Occipital lobe (tissue), 3 donors: ENCODE measurements at places on chromosomes 5 and 9. TPM values are rescaled to one million over a fixed set of nuclear protein-coding genes. Genes with fewer than 3 reads are reported as not detected.

Gene SLIT3
- 0.78 TPM for total RNA-seq

DNA sequence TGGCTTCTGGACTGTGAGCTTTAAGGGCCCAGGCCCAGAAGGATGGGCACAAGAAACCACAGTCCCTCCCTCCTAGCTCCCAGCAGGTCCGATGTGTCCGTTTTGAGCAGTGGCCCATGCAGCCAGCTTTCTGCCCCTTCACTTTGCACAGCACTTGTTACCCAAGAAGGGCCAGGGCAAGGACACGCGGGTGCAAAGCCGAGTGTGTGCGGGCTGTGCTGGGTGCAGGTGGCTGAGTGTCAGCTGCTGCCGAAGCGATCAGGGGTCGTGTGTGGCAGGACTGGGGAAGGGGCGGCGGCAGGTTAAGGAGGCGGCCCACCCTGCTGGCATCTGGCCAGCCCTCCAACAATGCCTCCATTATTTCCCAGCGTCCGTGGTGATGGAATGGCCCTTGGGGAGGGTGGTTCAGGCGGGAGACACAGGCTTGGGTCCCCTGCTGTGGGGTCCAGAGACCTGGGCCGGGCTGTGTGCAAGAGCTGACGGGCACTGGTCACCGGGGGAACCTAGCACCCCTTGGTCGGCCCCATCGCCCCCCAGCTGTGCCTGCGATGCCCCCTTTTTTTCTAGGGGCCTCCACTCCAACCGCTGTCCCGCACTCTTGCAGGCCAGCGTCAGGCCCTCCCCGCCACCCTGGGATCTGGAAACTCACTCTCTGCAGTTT, 653 bp downstream of the LHX3 start:
- no peak for DNase-seq

Gene SEMA6A
- 24.2 TPM for total RNA-seq

DNA sequence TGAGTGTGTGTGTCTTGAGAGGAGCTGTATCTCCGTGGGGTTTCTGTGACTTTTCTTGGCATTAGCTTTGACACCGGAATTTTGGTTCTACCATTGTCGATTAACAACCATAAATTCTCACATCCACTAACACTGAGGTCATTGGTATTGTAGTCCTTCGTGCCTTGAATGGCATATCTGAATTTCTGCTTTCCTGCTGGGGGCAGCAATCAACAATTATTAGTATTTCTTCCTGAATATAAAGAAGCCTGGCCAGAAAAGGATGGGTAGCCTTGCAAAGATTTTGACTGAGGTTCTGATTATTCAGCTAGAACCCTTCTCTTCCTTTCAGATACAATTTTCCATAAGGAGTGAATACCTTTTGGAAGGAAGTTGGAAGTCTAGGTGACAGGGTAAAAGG, 33.5 kb upstream of the SHOC1 start:
- DNase-seq = no peak

Gene EGFLAM
- 3.1 TPM for total RNA-seq

- no peak for DNase-seq
Observed at GRCh38 chr5:176803943-176804498, 6.3 kb upstream of the UNC5A start.

DNA sequence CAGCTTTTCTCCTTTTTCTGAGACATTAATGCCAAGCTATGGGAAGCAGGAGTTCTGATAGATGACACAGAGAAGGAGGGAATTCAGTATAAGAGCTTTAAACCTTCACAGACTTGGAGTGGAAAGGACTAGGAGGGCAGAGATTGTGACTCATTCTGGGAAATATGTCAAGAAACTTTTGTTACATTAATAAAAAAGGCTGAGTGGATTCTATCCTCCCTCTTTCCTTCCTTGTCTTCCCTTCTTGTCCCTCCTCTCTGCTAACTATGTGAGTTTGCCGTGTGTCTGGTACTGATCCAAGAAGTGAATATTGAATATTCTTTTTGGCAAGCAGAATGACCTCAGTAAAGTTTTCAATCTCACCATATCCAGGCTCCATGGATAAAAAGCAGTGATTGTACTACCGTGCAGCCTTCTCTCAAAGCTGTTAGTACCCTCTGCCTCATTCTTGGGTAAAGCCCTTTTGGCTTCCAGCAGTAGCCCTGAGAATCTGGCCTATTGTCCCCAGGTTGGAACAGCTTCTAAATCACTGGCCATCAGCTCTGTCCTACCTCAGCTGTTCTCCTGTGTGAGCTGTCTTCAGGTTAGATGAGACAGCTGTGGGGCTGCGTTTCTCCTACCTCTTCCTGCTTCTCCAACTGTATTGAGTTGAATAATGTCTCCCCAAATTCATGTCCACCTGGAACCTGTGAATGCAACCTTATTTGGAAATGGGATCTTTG, 73.9 kb downstream of the ATG10 start:
- no peak for DNase-seq

DNA sequence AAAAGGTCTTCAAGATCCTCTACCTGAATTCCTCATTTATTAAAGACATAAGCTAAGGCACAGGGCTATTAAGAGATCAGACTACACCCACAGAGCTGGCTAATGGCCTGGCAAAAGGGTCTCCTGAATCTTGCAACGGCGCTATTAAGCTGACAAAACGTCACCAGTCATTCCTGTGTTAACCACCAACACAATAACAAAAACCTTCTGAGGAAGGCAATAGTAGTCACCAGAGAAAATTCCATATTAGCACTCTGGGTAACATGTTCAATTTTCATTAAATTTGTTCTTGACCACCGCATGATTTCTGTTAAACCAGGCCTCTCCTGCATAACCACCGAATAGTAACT, 77.0 kb downstream of the GNAQ start:
- DNase-seq = no peak

Gene IDNK
- 6.4 TPM for total RNA-seq

Gene SCGB3A2
- total RNA-seq = not detected

DNA sequence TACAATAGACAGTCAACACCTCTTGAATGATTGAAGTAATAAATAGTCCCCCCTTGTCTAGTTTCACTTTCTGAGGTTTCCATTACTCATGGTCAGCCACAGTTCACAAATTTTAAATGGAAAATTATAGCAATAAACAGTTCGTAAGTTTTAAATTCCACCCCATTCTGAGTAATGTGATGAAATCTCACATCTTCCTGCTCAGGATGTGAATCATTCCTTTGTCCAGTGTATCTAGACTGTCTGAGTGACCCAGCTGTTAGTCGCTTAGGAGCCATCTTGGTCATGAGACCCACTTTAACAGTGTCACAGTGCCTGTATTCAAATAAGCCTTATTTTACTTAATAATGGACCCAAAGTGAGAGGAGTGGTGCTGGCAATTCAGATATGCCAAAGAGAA, 311.6 kb upstream of the PRR16 start:
- DNase-seq = no peak

Gene MELK
- total RNA-seq = 5.9 TPM

GRCh38 chr9:3836011-3836410, 310.2 kb upstream of the RFX3 start:
- no peak for DNase-seq

DNA sequence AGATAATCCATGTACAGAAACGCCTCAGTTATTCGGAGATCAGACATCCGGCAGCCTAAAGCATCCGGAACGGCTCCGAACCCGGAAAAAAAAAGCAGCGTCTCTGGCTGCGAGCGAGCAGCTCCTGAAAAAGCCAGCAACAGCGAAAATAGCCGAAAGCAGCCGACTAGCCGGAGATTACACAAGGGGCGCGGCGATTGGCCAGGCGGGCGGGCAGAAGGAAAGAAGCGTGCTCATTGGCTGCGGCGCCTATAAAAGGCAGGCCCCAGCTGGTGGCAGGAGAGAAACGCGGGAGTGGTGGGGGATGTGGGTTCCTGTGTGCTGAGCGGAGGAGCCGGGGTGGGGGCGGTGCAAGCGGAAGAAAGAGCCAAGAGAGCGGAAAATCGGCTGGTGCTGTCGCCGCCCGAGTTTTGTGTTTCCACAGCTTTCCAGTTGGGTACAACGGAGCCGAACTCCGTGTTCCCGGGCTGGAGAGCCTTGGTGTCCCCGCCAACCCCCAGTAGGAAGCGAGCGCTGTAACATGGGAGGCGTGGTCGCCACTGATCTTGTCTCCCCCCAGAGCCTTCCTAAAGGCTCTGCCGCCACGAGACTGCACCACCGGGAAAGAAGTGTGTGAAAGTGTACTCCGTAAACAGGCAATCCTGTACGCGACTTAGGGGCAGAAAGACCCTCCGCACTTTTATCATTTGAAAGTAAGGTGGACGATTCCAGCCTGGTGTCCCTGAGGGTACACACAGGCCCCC, at the start of gene ARL15:
Gene ARL15 (minus strand): TSS at position 141 of the 743 bp plus-strand sequence.
- peak; percentile 97 for DNase-seq

Gene LRRC70
- 4.1 TPM for total RNA-seq

DNA sequence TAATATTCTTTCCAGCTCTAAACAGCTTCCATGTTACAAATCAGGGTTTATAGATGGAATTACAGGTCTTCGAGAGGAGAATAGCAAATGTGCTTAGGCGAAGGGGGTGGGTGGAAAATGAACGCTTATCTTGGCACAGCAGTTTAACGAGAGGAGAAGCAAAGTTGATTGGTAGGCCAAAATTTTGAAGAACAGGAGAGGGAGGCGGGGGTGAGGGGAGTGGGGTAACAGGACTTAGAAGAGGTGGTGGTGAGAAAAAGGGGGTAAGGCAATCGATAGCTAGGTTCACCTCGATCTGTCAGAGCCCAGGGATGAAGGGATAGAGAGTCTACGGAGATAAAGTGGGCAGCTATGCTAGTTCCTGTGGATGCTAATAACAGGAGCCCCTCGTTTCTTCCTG, 764 bp downstream of the ANKRA2 start:
- no peak for DNase-seq

DNA sequence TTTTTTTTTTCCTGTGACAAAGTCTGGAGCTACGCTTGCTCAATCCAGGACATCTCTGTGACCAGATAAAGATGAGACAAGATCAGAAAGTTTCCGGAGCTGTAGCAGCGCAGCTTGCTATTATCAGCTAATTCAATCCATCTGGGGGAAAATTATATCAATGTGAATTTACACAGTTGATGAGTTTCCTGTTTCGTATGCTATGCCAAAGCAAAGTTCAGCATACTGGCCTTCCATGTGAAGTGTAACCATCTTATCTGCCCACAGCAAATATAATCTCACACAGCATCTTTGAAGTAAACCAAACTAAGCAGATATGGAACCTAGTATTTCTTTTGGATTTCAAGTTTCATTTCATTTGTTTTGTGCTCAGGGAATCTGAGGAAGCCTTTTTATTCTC, 1767.7 kb downstream of the EFNA5 start:
- no peak for DNase-seq

DNA sequence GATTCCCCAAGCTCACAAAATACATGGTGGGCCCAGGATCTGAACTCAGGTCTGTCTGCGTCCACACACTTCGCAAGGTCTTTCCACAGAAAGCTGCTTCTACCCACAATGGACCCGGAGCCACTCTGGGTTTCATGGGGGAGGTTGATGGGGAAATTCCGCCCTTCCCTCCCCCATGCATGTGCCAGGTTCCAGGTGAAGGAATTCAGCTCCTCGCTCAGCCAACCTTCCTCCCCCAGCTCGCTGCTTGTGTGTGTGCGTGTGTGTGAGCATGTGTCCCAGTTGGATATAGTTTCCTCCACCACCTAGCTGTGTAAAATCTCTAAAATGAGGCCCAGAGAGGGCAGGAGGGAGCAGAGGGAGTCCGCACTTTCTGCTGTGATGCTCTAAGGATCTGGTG, 1.0 kb downstream of the PTGS1 start:
- DNase-seq = no peak

DNA sequence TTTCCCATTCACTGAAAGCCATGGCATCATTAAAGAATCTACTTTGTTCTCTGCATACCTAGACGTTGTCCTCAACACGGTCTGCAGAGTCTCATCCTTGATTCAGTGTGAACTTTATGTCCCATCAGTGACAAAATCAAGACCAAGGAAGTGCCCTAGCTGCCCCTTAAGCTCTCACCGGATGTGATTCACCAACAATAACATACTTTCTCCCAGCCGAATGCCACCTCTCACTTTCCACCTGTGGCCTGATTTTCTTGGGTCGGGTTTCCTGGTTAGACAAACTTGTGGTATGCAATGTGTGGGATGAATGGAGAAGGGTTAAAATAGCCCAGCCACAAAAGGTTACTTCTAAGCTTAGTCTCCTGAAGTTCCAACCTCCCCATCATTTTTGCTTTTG, 145.3 kb upstream of the PAPPA start:
- no peak for DNase-seq

- DNase-seq = no peak
Observed at GRCh38 chr5:83556190-83556589, 84.6 kb downstream of the VCAN start.

DNA sequence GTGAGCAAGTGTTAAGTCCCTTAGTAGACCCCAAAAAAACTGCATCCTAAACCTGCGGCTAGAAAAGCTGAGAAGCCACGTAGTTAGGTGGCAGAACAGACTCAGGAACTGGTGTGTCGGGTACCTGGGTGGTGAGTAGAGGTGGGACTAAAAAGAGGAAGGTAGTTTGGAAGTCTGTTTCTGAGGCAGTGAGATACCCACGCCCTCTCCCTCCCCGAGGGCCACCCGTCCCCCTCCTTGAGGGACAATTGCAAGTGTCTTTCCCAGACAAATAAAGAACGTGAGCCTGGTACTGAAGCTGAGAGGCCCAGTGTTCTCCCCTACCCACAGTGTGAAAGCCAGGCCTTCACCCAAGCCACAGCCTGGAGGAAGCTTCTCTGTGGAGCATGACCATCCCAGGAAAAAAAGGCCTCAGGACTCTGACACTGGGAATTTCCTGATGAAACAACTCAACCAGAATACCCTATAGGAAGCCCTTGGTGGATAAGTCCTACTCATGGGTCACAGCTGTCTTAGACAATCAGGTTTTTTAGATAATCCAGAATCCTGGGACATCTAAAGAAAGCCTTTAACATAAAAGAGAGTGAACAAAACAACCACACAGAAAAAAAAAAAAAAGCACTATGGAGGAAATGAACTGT, 7.0 kb upstream of the CD74 start:
- DNase-seq = no peak

Gene ZNF366
- total RNA-seq = 0.94 TPM

Gene PPP3R2
- total RNA-seq = not detected

DNA sequence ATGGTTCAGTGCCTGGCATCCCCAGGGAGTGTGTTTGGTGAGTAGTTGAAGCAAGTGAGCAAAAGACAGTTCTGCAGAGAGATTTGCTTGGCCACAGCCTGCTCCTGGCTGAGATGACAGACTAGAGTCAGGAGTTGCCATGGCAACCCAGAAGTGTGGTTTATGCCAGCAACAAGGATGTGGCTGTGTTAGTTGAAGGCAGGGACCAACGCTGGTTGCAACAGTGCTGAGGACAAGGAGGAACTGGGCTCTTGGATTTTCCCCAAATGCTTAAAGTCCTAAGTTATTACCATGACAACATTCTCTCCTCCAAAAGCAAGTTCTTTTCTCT, 2.7 kb downstream of the NXNL2 start:
- peak; percentile 73 for DNase-seq

GRCh38 chr9:86036555-86036954, 62.8 kb downstream of the GOLM1 start:
- no peak for DNase-seq
